Activated CD8-positive, alpha-beta memory T cell treated with anti-CD3 and anti-CD28 coated beads for 1 hour (primary cell): ENCODE measurements at places on chromosomes 2 and 18.

DNA sequence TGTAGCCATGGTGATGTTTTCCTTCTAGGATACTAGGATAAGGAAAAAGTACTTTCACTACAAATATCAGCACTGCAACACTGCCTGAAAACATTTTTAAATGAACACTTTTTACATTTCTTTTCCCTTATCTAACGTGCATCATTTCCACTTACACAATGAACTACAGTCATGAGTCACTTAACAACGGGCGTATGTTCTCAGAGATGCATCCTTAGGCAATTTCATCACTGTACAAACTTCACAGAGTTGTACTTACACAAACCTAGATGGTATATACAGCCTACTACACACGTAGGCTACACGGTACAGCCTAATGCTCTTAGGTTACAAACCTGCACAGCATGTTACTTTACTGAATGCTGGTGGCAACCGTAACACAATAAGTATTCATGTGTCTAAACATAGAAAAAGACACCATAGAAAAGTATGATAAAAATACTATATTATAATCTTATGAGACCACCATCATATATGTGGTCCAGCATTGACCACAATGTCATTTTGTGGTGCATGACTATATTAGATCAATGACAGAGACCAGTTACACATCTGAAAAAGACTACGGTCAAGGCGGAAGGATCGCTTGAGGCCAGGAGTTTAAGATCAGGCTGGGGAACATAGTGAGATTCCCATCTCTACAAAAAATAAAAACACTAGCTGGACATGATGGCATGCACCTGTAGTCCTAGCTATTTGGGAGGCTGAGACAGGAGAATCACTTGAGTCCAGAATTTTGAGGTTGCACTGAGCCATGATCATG, 39.8 kb downstream of the WDR33 start:
- no peak for DNase-seq

GRCh38 chr18:51054764-51055163, 24.8 kb downstream of the SMAD4 start:
- no peak for DNase-seq

GRCh38 chr2:112623913-112624777, 21.6 kb upstream of the SLC20A1 start:
- DNase-seq: peak; percentile 66

- no peak for DNase-seq
Measured at GRCh38 chr2:215505044-215505786, 69.3 kb upstream of the FN1 start.

GRCh38 chr18:53148123-53148522, 808.1 kb downstream of the DCC start:
- no peak for DNase-seq

GRCh38 chr18:6397931-6398566, 16.7 kb downstream of the L3MBTL4 start:
- no peak for DNase-seq

GRCh38 chr18:13465476-13465875, 246.9 kb downstream of the LDLRAD4 start:
- DNase-seq: no peak

- no peak for DNase-seq
Measured at GRCh38 chr2:20027260-20027677, 14.8 kb upstream of the MATN3 start.

DNA sequence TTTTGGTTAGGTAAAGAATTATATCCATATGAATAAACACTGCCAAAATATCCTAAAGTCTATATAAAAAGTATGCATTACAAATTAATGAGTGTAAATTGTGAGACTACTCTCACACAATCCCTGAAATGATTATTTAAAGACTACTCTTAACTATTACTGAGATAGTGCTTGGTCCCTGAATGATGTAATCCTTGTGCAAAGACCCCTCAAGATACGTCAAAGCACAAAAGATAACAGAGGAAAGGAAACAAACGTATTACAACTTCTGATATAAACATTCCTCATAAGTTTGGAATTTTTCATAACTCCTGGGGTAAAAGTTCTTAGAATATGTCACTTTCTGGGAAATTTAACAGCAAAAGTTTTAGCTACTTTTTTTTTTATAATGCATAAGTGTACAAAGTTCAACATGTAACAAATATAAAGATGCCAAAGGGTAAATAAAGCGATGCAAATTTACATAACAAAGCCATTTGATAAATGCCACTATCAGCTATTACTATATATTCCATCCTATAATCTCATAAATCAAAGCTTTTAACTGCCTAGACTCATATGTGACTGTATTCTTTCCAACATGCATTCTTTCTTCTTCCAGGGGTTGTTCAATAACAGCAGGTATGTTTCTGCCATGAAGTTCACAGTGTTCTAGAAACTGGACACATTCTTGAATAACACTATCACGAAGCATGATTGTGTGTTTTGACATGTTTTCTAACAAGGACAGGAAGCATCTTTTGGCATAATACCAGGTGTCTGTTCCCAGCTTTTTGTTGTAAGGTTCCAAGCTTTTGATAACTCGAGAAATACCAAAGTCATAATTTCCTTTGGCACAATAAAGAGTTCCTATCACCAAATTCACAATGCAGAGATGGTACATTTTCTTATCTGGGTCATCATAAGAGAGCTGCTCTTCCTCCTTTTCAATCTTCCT, 158.0 kb downstream of the AGPS start:
- DNase-seq: no peak

DNA sequence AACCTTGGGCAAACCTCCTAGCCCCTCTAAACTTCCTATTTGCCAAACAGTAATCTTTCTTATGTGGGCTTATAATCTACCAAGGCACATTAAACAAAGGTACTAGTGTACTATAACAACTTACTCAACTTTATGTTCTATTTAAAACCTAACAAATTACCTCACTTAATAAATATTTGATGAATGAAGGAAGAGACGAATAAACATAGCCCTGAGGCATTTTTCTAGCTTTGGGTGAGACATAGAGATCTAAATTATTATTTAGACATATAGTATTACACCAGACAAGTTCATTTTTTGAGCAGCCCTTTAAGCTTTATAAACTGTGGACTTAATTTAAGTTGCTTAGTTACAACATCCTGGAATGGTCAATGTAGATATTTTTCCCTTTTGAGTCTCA, 104.6 kb downstream of the UNC80 start:
- DNase-seq: no peak

DNA sequence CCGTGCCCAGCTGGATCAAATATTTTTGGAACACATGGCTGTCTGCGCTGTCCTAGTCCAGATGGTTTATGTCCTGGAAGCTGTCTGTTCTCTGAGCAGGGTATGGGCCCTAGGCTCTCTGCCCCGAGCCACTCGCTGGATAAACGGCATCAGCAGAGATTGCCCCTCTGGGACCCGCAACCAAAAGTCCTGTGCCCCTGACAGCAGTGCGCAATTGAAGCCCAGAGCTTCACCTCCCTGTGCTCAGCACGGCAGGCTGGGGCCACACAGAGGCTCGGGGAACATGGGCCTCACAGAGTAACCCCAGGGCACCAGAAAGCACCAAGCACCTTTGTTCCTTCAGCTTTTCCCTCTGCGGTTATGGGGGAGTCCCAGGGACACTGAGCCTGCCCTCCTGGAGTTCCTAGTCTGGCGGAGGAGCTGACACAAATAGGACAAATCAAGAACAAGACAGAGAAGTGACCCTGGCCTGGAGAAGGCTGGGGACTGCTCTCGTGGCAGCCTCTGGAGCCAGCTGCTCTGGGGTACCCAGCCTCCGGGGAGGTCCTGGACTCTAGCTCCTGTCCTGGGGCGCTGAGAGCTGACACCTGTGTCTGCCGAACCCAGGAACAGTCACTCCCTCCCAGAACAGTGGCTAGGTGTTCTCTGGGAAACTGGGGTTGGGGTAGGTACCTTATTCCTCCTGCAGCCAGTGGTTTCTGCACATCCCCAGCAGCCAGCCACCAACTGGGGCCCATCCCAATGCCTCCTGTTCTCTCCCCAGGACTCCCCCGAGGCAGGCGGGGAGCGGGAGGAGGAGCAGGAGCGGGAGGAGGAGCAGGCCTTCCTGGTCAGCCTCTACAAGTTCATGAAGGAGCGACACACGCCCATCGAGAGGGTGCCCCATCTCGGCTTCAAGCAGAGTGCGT, 12.3 kb downstream of the ARID5A start:
- DNase-seq: no peak

GRCh38 chr18:78875016-78875777, 104.4 kb upstream of the SALL3 start:
- no peak for DNase-seq

DNA sequence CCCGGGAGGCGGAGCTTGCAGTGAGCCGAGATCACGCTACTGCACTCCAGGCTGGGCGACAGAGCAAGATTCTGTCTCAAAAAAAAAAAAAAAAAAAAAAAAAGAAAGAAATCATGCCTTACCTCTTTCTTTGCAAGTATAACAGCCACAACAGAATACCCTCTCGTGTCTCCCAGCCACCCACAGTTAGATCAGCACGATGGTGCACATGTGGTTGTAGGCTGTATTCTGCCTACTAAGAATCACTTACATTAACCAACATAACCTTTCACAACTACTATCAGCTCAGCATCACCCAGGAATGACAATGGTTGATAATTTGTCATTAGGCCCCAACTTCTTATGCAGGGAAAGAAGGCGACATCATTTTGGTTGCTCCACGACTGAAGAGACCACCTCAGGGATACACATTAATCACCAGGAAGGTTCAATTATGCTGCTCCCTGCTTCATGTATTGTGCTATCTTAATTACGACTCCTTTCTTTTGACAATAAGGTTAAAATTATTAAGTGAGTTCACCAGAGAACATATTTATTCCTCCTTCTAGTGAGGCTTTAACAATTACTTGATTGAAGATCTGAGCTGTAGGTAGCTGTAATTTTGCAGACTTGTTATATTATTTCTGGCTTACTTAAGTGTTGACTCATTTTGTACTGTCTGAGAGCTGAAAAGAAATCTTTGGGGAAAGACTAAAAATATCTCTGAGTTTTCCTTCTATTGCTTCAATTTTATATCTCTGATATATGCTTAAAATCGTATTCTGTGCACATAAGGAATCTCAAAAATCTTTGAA, 120.1 kb downstream of the LRP1B start:
- DNase-seq: no peak

DNA sequence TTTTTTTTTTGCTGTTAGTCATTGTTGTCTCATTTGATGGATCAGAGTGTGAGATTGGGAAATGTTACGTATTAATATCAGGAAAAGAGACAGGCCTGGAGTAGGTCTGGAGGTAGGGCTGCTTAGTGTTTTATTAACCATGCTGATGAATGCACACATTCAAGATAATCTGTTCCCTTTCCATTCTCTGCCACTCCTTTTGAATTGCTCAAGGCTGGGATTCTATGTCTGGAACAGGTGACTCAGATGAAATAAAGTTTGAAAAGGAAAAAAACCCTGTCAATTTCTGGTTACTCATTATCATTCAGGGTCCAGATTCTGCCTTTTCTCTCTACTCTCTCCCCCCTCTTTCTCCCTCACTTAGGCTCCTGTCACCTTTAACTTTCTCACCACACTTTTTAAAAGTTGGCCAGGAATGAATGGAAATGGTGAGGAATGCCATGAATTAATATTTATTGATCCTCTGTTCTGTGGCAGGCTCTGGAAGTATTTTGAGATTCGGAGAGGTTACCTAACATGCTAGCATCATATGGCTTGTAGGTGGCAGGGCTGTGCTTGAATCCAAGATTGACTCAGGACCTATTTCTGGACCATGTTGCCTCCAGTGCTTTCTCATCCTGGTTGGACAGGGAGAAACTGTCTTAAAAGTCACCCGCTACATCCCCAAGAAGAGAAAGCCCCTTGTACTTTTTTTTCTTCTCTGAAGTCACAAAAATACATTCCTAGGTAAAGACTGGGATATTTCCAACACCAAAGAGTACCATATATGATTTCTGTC, 40.2 kb downstream of the MAP4K4 start:
- no peak for DNase-seq

DNA sequence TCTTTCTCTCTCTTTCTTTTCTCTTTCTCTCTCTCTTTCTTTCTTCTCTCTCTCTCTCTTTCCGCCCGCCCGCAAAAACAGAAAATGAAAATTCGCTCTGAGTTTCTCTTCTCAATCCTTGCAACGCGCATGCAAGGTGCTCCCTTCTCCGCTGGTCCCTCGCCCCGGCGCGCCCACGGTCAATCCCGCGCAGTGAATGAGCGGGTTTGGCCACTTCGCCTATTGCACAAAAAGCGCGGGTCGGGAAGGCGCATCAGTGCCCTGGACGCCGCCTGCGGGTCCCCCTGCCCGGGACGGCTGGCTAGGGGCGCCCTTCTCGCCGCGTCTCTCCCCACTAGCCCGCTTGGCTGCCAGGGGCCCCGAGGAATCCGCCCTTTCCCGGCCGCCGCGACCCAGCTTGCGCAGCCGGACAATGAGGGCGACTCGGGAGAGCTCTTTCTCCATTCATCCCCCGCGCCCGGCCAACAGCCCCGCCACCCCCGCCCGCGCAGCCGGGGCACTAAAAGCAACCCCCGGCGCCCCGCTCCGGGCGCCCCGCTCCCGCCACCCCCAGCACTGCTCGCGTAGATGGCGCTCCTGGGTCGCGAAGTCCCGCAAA, 706 bp downstream of the LAMA1 start:
- DNase-seq: no peak

- no peak for DNase-seq
Measured at GRCh38 chr2:6945087-6945813, 28.0 kb downstream of the RNF144A start.

DNA sequence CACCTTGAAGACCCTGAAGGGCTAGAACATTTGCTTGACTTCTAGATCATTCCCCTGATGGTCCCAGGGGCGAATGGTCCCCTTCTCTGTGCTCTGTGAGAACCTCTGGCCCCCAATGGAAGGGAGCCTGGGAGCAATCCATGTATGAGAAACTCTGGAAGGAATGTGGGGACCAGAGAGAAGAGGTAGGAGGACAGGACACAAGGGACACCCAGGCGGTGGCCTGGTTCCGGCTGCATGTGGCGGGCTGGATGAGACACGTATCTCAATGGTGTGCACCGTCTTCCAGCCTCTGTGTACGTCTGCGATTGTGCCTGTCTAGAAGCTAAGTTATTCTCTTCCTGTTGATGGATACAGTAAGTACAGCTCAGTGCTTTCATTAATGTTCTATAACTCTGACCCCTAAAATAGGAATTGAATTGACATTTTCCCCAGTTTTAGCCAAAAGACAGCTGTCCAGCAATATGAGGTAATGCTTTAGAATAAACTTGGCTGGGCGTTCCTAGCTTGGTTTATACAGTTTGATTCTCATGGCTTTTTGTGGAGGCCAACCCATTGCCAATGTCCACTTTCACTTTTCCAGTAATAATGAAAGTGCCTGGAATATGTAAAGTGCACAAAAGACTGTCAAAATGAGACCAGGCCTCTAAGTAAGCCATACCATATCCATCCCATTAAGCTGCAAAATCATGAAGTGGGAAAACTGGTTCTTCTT, 30.1 kb upstream of the COPS8 start:
- DNase-seq: no peak

DNA sequence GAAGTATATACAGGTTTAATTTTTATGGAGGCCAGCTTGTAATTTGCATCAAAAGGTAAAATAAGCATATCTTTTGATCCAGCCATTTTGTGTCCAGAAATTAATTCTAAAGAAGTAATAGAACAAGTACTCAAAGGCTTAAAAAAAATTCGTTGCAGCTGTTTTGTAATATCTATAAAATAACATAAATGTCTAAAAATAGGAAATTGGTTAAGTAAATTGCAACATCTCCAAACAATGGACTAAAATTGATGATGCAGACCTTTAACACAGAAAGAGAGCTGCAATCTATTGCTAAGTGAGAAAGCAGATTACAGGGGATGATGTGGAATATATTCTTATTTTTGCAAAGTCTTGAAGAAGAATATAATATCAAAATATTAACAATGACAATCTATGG, 19.4 kb downstream of the AAK1 start:
- DNase-seq: no peak

GRCh38 chr2:205714058-205714776, 31.9 kb downstream of the NRP2 start:
- DNase-seq: no peak

- DNase-seq: no peak
Measured at GRCh38 chr2:33518929-33519328, 42.5 kb downstream of the RASGRP3 start.
